Thoracic aorta (tissue), 2 donors: ENCODE measurements at places on chromosomes 3 and 15.

DNA sequence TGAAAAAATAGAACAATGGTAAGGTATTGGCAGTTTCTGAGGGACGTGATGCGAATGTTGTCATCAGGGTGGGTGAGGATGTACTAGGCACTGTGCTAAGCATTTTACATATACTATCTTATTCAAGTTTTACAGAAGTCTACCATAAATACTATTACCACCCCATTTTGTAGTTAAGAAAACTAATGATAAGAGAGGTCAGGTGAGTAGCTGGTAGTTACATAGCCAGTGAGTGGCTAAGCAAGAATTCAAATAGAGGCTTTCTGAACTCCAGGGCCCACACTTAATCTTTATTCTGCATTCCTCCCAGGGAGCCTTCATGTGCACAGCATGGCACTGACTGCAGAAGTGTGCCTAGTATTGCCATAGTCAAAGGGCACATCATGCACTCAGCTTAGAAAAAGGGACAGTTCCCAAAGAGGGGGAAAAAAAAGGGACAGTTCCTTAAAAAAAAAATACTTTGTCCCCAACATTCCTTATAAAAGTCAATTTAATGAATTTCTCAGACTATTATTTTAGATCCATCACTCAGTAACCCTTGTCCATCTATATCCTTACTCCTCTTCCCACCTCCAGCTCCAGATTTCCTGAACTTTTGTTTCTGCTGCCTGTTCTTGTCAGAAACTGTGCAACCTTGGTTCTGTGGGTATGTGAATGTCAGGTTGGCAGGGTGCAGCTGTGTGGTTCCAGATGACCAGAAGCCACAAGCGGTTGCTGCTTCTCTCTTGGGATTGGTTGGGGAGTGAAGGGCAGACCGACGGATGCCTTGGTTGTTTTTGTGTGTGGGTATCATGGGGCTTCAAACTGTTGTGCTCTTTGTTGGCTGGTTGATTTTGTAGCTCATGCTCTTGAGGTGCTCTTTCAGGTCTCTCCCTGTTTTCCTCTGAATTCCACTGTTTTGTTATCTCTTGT, 8.3 kb downstream of the MAPKBP1 start:
- DNase-seq, result no peak

DNA sequence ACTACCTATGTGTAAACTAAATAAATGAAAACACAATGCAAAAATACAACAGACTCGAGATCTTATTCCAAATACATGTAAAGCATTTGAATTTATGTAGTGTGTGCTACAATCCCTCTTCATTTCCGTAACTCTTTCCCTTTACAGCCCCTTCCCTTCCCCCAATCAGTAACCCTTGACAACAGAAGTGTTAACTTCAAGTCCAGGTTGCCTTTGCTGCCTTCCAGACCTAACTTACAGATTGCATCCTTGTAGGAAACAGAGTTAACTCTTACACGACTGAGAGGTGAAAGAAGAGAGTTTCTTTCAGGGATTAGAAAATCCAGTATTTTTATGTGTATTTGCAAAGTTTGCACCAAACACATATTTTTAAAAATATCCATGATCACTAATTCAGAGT, 1.4 kb upstream of the ROBO1 start:
- no peak for DNase-seq

DNA sequence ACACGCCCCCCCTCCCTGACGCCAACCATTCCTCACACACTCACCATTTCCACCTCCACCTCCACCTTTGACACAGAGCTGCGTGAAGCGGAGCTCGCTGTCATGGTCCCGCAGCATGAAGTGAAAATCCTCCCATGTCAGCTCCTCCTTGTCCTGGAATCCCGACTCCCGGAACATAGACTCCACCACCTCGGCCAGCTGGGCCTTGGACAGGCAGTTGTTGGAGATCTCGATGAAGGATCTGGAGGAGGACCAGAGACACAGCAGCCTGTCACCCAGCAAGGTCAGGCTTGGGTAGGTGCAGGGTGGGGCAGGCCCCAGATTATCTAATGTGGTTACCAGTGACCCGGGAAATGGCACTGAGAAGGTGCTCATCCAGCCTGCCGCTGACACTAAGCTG, 12.2 kb downstream of the DUOX2 start:
- no peak for DNase-seq

- no peak for DNase-seq
These were observed 233.8 kb downstream of the NTRK3 start for GRCh38 chr15:88022716-88023115.

DNA sequence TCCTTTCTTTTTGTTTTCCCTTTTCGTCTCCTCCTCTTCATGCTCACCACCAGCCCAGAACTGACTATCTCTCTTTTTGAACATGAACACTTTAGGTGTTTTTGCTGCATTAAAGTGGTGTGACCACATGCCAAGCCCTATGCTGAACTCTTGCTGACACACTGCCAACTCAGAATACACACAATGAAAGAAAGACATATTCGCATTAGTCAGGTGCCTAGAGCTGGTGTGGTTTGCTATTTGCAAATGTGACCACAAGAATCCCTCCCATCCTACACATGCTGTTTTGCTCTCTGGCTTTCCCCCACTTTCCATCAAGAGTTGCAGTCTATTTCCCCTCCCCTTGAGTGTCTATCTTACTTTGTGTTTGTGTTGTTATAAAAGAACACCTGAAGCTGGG, 967.8 kb upstream of the CFAP20DC start:
- DNase-seq, result no peak

- DNase-seq, result no peak
These were observed 82.8 kb upstream of the CDV3 start for GRCh38 chr3:133490468-133491351.

DNA sequence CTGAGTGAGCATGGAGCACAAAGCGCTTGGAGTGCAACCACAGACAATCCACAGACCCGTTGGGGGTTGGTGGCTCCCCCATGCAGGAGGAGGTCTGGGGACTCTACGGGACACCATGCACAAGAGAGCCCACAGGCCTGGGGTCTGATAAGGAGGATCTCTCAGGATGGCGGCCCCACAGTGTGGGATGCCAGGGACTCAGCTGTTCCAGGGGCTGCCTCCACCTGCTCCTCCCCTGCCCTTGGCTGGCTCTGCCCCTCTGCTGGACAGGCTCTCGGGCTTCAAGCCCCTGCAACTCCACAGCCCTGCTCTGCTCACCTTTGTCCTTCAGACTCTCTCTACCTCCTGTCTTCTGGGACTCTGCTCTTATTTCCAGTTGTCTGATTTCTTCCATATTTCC, 184.5 kb upstream of the CHRNA7 start:
- DNase-seq, result no peak

- DNase-seq, result no peak
These were observed 224.1 kb upstream of the HES1 start for GRCh38 chr3:193911784-193912340.

DNA sequence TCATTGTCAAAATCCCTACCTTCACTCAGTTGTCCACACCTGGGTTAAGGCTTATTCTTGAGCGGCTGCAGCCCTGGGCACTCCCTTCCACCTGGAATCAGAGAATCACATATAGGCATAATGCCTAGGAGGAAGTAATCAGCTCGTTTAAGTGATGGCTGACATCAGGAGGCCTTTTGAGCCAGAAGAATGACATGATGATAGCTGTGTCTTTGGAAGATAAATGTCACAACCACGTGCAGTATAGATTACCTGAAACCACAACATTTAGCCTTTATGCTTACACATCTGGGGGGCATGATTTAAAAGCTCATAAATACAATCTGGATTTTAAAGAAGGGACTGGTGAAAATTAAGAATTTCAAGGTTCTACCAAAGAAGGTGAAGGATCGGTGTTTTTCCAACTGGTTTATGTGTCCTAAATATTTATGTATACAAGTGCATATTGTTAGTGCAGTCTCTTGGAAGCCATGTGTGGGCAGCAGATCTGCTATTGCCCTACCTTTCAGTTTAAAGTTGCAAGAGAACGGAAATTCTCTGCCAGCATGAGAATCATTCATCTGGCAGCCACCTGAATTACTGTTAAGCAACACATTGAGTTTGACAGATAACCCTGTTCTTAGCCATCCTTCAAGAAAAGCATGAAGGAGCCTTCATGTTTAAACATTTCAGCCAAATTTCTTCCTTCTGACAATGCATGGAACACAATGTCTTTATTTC, 163.4 kb upstream of the NR2E3 start:
- DNase-seq, result no peak

DNA sequence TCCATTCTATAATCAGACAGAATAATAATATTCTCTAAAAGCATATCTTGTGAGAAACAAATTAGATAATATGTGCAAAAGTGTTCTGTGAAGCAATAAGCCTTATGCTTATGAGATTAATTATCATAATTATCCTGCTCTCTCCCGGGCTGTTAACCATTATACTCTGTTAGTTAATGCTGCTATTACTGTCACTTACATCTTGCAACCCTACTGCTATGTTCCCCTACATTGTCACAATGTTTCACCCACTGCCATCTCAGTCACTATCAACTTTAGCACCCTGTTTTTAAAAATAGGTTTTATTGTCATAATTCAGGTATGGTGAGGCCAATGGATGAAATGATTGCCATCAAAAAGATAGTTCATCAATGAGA, 15.2 kb upstream of the KLHL24 start:
- no peak for DNase-seq

DNA sequence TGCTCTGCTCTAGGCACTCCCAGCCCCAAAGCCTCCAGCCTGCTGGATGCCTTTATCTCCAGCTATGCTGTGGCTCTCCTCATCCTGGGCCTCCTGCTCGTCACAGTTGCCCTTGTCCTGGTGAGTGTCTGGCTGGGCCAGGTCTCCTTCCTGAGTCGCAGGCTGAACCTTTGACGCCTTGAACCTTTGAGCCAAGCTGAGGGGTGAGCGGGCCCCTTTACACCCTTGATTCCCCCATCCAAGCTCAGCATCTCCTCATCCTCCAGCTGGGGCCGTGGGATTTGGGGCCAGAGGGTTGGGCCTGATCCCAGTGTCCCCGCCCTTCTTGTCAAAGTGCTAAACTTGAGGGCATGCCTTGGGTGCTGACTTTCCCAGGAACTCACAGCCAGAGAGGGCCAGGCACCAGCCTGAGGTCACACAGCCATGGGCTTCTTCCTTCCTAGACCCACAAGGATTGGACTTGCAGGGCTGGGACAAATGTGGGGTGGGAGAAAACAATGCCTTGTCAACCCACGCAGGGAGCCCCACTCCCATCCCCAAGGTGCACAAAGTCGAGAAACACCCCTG, 137.0 kb downstream of the TBC1D2B start:
- DNase-seq, result no peak

- DNase-seq, result no peak
These were observed 27.1 kb downstream of the DUOX1 start for GRCh38 chr15:45156744-45157455.

GRCh38 chr3:62898530-62899496, 23.6 kb upstream of the CADPS start:
- no peak for DNase-seq

DNA sequence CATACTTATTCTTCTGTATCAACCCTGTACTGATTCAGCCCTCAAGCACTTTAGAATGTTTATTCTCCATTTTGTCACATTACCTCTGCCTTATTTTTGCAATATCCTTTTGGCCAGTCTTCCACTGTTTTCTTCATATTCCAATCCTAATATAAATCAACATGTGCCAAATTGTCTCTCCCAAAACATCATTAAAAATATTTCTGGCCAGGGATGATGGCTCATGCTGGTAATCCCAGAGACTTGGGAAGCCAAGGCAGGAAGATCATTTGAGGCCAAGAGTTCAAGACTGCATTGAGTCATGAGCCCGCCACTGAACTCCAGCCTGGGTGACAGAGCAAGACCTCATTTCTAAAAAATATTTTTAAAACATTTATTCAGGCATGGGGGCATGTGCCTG, 641.4 kb upstream of the CBLB start:
- no peak for DNase-seq

GRCh38 chr15:51156957-51157356, 62.3 kb upstream of the TNFAIP8L3 start:
- no peak for DNase-seq

DNA sequence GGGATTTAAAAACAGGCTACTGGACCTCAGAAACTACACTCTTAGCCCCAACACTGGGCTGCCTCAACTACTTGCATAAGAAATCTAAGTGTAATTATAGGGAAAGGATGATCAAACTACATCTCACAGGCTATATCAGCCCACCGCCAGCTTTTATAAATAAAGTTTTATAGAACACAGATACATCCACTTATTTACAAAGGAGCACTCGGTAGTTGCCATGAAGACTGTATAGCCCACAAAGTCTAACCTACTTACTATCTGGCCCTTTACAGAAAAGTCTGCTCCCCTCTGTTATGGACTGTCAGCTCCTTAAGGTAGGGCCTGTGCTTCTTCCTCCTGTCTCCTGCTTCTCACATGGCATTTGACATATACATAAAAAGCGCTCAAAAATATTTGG, 9.5 kb downstream of the OSBPL10 start:
- DNase-seq, result no peak

- no peak for DNase-seq
These were observed 14.1 kb downstream of the PTPN23 start for GRCh38 chr3:47394881-47395280.

- DNase-seq, result peak; percentile 79
These were observed 25.7 kb downstream of the AMOTL2 start for GRCh38 chr3:134348524-134348923.

- DNase-seq, result peak; percentile 34
These were observed 15.1 kb upstream of the TCAIM start for GRCh38 chr3:44323341-44323955.

DNA sequence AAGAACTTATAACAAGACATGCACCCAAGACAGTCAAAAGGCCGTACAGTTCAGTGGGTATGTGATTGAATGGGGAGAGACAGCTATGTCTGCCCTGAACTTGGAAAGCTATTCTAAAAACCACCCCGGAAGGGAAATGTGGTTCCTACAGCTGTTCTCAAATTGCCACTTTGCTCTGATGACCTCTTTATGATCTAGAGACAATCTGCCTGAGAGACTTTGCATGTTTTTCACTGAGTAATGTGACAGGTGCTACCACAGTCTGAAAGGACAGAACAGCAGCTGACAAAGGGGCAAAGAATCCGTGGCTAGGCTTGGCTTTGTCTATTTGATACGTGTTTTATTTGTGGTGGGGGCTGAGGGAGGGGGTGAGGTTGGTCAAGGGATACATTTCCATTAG, 148.3 kb upstream of the NPHP3 start:
- no peak for DNase-seq

DNA sequence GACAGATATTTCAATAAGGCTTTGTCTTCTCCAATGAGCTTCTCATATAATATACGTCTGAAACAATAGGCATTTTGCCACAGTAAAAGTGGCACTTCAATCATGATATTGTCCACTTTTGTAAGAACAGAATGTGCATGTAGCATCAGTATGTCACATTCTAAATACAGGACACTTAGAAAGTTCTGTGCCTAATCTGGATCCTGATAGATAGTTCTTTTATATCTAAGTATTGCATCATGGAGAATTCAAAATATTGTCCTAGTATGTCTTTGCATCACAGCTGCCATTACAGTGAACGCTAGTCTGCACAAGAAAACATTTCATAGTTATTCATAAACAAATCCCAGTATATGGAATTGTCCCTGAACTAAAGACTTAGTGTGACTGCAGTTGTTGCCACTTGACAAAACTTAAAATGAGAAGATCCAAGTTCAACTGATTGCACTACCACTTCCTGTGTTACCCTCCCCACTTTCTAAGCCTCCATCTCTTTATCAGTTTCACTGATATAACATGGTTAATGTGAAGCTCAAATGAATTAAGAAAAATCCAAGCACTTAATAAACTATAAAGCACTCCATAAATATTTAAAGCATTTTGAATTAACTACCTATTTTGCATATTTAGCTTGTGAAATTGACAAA, 19.6 kb downstream of the LRRFIP2 start:
- no peak for DNase-seq

GRCh38 chr3:66904831-66905493, 93.1 kb upstream of the KBTBD8 start:
- no peak for DNase-seq

- no peak for DNase-seq
These were observed 476.0 kb upstream of the TBL1XR1 start for GRCh38 chr3:177673112-177673914.
